ENCODE measurements at places on chromosomes 16 and 17.

GRCh38 chr16:12703935-12704334, 99.8 kb downstream of the CPPED1 start:
- no peak for DNase-seq

GRCh38 chr17:77599699-77600098, 358.8 kb upstream of the TNRC6C start:
- DNase-seq = no peak

GRCh38 chr17:62674363-62674739, 46.9 kb downstream of the MRC2 start:
- no peak for DNase-seq

GRCh38 chr17:60231691-60232090, 81.9 kb downstream of the CA4 start:
- no peak for DNase-seq

DNA sequence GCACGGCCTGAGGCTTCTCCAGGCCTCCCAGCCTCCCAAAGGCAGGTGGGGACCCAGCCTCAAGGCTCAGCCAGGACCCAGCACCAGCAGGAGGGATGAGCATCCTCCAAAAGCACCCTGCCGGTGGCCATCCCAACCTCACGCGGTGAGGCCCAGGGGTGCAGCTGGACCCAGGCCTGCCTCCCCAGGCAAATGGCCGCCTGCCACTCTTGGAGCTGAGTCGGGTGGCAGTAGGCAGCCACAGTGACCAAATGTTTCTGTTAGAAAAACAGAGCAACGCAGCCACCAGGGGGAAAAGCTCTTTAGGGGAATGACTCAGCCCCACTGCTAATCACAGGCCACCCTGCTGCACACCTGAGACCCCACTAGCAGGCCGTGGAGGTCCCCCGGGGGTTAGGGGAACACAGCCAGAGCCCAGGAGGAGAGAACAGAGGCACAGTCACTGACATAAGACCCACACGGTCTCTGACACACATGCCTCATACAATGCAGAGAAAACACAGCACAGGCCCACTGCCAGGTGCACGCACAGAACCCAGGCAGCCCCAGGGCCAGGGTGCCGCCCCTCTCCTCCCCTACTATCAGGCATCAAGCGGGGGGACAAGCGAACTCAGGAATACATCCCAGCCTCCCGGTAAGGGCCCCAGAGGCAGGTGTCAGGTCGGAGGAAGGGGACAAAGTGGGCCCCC, 12.4 kb downstream of the BCAR1 start:
- no peak for DNase-seq

DNA sequence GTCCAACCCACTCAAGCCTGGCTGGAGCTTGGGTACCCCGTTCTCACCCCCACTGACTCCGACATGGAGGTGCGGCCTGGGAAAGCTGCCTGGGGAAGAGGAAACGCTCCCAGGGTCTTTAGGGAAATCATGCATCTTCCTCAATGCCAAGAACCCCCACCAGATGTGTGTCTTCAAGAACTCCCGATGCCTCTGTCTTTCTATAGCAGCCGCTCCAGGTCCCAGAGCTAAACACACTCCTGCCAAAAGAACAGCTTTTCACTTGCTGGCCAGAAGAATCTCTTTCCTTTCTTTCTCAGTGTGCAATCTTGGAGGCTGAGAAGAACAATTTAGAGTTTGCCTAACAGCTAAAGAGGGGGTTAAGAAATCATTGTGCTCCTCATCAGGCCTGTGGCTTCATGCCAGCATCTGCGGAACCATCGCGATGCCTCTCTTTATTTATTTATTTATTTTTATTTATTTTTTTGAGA, 41.1 kb upstream of the MTSS2 start:
- DNase-seq = no peak
